CD14-positive monocyte (primary cell): ENCODE measurements at places on chromosomes 6 and 20. TPM values are rescaled to one million over a fixed set of nuclear protein-coding genes. Genes with fewer than 3 reads are reported as not detected.
A peak's percentile ranks its signal among the peaks of the same experiment; 100 is the strongest.

HTR1E gene
- polyA plus RNA-seq: not detected

CRISP3 gene
- not detected for polyA plus RNA-seq

B3GAT2 gene
- polyA plus RNA-seq: not detected

DEFB121 gene
- not detected for polyA plus RNA-seq

GRCh38 chr6:37085198-37085597 is 79.7 kb downstream of the FGD2 start:
- DNase-seq: peak; percentile 55
- peaks cover 43% of the 10 kb centered on the region for H3K4me1 ChIP-seq
- H3K36me3 ChIP-seq: no peaks in the 10 kb centered on the region
- H3K4me3 ChIP-seq: peak overlapping the region; percentile 27
- H3K27ac ChIP-seq: peak overlapping the region; percentile 86

MATN4 gene
- not detected for polyA plus RNA-seq

GRCh38 chr6:127186889-127187288 is 68.4 kb downstream of the RSPO3 start:
- peaks cover 2% of the 10 kb centered on the region for H3K27me3 ChIP-seq
- peaks cover 4% of the 10 kb centered on the region for H3K4me1 ChIP-seq
- H3K4me3 ChIP-seq: no peak overlapping the region
- DNase-seq: peak; percentile 60
- no peak overlapping the region for H3K27ac ChIP-seq

PDYN gene
- polyA plus RNA-seq: not detected

DNA sequence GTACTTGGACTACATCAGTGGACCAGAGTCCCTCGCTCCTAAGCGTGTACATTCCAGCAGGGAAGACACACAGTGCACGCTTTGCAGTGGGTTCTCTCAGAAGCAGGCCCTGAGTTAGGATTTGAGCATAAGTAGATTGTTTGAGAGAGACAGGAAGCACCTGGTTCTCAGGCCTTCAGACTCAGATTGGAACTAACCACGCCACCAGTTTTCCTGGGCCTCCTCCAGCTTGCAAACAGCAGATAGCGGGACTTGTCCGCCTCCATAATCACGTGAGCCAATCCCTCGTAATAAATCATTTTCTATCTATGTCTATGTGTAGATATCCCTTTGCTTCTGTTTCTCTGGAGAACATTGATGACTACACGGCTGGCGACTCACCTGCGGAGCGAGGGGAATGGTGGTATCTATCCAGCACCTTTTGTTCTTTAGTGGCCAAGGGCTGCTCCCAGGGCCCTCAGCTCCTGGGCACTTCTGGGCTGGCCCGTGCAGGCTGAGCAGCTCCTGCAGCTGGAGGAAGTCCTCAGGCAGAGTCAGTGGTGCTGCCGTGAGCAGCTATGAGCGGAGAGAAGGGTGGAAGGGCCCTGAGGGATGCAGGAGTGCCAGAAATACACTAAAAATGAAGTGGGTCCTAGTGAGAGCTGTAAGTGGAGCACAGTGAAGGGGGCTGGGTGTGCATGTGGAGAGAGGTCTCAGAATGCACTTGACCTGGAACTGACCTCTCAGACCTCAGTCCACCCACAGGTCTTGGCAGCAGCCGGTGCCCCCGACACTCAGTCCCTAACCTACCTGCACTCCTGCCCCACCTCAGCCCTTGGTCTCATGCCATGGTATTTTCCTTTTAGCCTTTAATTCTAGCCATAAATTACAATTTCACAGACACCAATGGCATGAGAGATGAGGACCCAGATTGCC is 76.9 kb downstream of the STK35 start:
- no peak for DNase-seq
- no peak overlapping the region for H3K4me3 ChIP-seq
- peaks cover 10% of the 10 kb centered on the region for H3K4me1 ChIP-seq
- H3K36me3 ChIP-seq: no peaks in the 10 kb centered on the region
- H3K27me3 ChIP-seq: peaks cover 3% of the 10 kb centered on the region

KHDRBS2 gene
- 0.57 and 0.74 TPM in 2 replicates for polyA plus RNA-seq

DNA sequence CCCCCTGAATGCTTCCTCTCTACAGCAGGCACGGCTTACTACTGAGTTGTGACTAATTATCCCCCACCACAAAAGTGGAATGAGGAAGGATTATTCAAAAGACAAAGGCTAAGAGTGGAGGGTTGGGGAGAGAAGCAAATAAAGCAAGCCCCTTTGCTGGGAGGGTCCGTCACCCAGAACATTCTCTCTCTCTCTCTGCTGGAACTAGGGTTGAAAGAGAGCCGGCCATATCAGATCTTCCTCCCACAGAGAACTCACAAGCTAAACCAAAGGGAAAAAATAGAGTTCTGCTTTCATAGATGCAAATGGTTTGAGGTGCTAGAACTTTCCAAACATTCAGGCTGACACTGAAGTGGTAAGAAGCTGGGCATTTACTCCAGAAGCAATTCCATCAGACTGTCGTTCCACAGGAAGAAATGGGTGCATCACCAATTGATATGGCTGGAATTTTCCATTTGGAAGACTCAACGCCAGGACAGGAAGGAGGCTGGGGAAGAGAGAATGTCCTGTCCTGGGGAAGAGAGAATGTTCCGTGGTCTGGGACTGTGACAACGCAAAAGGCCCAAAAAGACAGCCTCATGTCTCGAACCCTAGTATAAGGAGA is 7.9 kb downstream of the ZMYND8 start:
- H3K27ac ChIP-seq: no peak overlapping the region
- peaks cover 53% of the 10 kb centered on the region for H3K4me1 ChIP-seq
- no peaks in the 10 kb centered on the region for H3K27me3 ChIP-seq
- H3K4me3 ChIP-seq: no peak overlapping the region

DNA sequence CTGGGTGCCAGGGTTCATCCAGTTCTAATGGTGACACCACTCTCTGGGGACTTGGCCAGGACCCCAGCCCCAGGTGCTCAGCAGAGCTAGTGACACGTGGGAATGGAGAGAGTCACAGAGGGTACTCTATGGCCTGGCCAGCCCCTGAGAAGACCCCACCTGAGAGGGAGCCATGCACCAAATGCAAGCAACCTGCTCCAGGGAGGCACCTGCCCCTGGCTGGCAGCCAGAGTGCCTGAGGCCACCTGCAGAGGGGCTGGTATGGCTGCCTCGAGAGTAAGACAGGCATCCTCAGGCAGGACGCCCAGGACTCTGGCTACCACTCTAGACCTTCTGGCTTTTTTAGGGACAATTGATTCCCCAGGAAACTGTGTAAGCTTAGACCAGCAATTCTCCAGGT is 38.6 kb upstream of the CST7 start:
- H3K4me1 ChIP-seq: no peaks in the 10 kb centered on the region
- DNase-seq: no peak
- H3K4me3 ChIP-seq: no peak overlapping the region
- no peaks in the 10 kb centered on the region for H3K27me3 ChIP-seq
- no peaks in the 10 kb centered on the region for H3K36me3 ChIP-seq

- H3K36me3 ChIP-seq: no peaks in the 10 kb centered on the region
- H3K27me3 ChIP-seq: no peaks in the 10 kb centered on the region
- H3K4me1 ChIP-seq: no peaks in the 10 kb centered on the region
- DNase-seq: no peak
- no peak overlapping the region for H3K4me3 ChIP-seq
Observed at GRCh38 chr6:90429713-90430112, 133.1 kb upstream of the BACH2 start.

SLPI gene
- 0.47 and 0.65 TPM in 2 replicates for polyA plus RNA-seq

BACH2 gene
- 0.09 TPM for polyA plus RNA-seq

SLC35F1 gene
- not detected in 2 replicates for polyA plus RNA-seq

- H3K4me1 ChIP-seq: peaks cover 52% of the 10 kb centered on the region
- H3K4me3 ChIP-seq: no peak overlapping the region
- no peaks in the 10 kb centered on the region for H3K27me3 ChIP-seq
- peak overlapping the region; percentile 69 for H3K27ac ChIP-seq
- peak; percentile 92 for DNase-seq
- peaks cover 38% of the 10 kb centered on the region for H3K36me3 ChIP-seq
Observed at GRCh38 chr6:43627008-43627825, 1.8 kb downstream of the GTPBP2 start.

DNA sequence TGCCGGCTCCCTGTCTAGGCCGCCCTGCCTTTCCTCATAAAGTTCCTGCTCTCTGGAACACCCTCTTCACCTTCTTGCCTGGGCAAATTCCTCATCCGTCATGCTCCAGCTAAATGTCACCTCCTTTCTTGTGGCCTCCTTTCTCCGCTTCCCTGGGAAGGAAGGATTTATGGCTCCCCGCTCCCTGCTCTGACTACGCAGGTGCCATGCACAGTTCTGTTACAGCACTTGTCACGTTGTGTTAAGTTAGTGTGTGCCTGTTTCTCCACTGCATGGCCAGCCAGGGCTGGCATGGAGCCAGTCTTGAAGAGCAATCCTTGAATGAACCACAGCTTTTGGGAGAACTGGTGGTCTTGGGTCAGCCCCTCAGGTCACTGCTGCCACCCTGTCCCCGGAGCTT is 61.7 kb downstream of the CD40 start:
- peaks cover 11% of the 10 kb centered on the region for H3K27me3 ChIP-seq
- H3K36me3 ChIP-seq: no peaks in the 10 kb centered on the region
- no peak overlapping the region for H3K4me3 ChIP-seq
- DNase-seq: no peak

GRCh38 chr6:52909131-52909530 is 367 bp downstream of the GSTA3 start:
- DNase-seq: no peak
- H3K36me3 ChIP-seq: no peaks in the 10 kb centered on the region
- no peak overlapping the region for H3K4me3 ChIP-seq
- no peak overlapping the region for H3K27ac ChIP-seq
- H3K4me1 ChIP-seq: no peaks in the 10 kb centered on the region
- no peaks in the 10 kb centered on the region for H3K27me3 ChIP-seq

PRL gene
- not detected for polyA plus RNA-seq

DNA sequence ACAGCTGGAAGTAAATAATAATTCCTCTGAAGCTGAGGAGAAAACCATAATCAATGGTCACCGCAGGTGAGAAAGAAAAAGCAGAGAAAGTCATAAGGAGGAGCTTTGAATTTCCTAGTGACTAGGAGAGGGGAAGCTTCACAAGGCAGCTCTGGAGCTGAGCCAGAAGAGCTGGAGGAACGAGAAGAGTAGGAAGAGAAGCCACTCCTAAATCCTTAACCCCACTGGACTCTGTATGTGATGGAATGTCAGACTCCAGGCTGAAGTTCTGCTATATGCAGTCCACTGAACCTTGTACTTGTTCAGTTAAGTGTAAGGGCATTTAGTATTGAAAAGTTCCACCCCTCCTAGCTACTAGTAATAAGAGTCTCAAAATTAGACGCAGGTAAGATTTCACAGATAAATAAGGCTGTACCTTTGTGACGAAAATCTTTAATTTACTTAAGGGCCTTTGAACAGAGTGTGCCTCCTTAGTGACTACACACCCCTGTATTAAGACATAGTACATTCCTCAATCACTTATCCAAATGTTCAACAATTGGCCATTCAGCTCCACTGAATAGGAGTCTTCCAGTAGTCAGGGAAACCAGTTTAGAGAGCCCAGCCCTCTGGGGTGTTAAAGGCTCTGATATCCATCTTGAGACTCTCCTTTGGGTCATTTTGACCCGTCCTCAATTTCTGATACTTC is 71.4 kb upstream of the UFL1 start:
- no peaks in the 10 kb centered on the region for H3K36me3 ChIP-seq
- no peaks in the 10 kb centered on the region for H3K4me1 ChIP-seq
- no peak overlapping the region for H3K4me3 ChIP-seq
- no peak overlapping the region for H3K27ac ChIP-seq
- no peaks in the 10 kb centered on the region for H3K27me3 ChIP-seq
- no peak for DNase-seq

DNA sequence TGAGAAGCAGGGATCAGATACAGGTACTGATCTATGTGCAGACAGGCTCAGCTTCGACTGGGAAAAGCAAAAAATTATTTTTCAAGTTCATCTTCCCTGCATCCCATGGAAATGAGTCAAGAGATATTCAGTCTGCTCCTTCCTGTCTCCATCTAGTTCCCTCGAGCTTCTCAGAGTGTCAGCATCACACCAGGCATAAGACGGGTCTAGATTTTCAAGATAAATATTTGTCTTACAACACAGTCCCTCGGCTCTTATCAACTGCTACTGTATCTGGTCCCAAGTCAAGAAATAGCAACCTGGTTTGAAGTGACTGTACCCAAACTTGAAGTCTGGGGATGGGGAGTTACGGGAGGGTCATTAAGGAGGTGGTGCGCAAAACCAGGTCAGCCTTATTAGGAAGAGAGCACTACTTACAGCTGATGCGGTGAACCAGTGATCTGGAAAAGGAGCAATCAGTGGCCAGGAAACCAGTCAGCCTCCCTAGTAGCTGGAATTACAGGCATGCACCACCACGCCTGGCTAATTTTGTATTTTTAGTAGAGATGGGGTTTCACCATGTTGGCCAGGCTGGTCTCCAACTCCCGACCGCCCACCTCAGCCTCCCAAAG is 29.7 kb downstream of the ZMYND8 start:
- no peak overlapping the region for H3K4me3 ChIP-seq
- DNase-seq: no peak
- H3K27me3 ChIP-seq: no peaks in the 10 kb centered on the region
- H3K4me1 ChIP-seq: peaks cover 5% of the 10 kb centered on the region
- no peak overlapping the region for H3K27ac ChIP-seq

MYH7B gene
- polyA plus RNA-seq: not detected

GRCh38 chr6:126625019-126625418 is 285.1 kb downstream of the CENPW start:
- no peak for DNase-seq
- H3K27me3 ChIP-seq: no peaks in the 10 kb centered on the region
- no peaks in the 10 kb centered on the region for H3K36me3 ChIP-seq
- no peak overlapping the region for H3K27ac ChIP-seq
- no peak overlapping the region for H3K4me3 ChIP-seq

MLN gene
- not detected for polyA plus RNA-seq

- H3K4me1 ChIP-seq: peaks cover 20% of the 10 kb centered on the region
- no peaks in the 10 kb centered on the region for H3K36me3 ChIP-seq
- no peak overlapping the region for H3K27ac ChIP-seq
- no peak for DNase-seq
- no peak overlapping the region for H3K4me3 ChIP-seq
Observed at GRCh38 chr6:108795122-108795521, 53.1 kb upstream of the ARMC2 start.

- no peak for DNase-seq
- no peaks in the 10 kb centered on the region for H3K36me3 ChIP-seq
- no peak overlapping the region for H3K4me3 ChIP-seq
- H3K4me1 ChIP-seq: no peaks in the 10 kb centered on the region
- no peaks in the 10 kb centered on the region for H3K27me3 ChIP-seq
- H3K27ac ChIP-seq: no peak overlapping the region
Observed at GRCh38 chr6:33552252-33552651, 27.8 kb downstream of the BAK1 start.

CRIP3 gene
- polyA plus RNA-seq: 5.1 and 12.8 TPM in 2 replicates

LRRC73 gene
- not detected in 2 replicates for polyA plus RNA-seq

DNA sequence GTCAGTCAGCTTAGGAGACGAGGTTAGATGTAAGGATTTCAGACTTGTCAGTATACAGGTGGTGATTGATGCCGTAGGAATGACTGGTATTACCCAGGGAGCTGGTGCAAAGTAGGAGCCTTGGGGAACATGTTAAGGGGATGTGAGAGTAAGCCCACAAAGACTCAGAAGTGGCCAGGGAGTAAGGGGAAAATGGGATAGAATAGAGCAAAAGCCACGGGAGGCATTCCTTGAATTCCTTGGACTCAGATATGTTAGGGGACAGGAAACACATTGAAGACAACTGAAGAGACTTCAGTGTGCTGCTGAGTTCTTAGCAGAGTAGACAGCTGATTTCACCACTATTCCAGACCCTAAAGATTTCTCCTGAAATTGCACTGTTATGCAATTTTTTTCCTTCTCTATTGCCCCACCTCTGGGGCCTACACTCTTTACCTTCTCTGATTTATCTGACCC is 1.2 kb upstream of the ACAT2 start:
- peaks cover 20% of the 10 kb centered on the region for H3K4me1 ChIP-seq
- peak; percentile 11 for DNase-seq
- no peaks in the 10 kb centered on the region for H3K27me3 ChIP-seq
- H3K36me3 ChIP-seq: peaks cover 40% of the 10 kb centered on the region

- H3K36me3 ChIP-seq: no peaks in the 10 kb centered on the region
- H3K27ac ChIP-seq: no peak overlapping the region
- no peak overlapping the region for H3K4me3 ChIP-seq
- no peaks in the 10 kb centered on the region for H3K4me1 ChIP-seq
Observed at GRCh38 chr6:44489910-44490604, 102.6 kb downstream of the CDC5L start.
